ENCODE measurements at places on chromosomes 1 and 21.

DNA sequence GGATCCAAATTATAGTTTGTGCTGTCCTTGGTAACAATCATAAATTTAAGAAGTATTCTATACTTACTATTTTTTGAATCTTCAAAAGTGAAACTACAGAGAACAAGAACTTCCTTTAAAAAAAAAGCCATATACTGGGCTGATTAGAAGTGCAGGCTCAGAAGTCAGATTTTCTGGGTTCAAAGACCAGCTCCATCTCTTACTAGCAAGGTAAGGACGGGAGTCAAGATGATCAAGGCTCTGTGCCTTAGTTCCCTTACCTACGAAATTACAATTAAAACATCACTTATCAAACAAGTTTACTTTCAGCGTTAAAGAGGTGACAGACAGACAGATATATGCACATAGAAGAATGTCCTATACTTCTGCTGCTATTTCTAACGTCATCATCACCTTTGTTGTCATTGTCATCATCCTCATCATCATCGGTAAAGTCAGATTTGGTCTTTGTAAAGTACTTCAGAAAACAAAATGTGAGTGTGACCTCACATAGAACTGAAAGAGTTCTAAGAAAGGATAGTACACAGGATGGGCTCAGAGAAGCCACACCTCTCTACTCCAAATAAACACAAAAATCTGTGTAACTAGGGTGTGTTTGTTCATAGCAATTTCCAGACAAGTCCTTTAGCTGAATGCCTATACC is 178.7 kb downstream of the VAV3 start:
- no peak for DNase-seq

DNA sequence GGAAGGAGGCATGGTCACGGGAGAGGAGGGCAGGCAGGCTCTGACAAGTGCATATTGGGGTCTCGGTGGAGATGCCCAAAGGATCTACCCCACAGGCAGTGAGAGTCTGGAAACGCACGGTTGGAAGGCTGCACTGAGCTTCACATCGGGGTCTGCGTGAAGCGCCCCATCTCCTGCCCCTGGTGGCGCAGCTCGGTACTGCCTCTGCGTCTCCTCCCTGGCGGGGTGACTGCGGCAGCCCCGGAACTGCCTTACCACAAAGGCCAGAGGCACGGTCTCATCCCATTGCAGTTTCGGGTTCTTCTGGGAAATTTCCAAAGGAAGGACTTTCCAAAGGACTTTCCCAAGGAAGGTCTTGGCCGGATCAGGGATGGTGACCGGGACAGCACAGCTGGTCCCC is 69.2 kb upstream of the AJAP1 start:
- no peak for DNase-seq

DNA sequence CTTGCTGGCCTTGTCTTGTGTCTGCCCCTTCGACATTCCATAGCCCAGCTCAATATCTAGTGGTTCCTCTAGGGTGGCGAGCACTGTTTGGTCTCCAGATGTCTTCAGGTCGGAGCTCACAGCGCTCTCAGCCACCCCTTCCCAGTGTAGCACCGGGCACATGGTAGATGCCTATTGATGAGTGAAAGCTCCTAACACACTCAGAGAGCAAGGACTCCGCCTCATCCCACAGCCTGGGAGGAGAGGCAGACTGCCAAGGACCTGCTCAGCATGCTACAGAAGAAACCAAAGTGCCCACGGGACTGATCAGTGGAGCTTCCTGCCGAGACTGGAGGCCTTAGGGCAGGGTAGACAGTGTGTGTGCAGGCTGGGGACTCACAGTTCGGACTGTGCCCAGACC is 10.9 kb downstream of the PCSK9 start:
- DNase-seq = peak; percentile 47

DNA sequence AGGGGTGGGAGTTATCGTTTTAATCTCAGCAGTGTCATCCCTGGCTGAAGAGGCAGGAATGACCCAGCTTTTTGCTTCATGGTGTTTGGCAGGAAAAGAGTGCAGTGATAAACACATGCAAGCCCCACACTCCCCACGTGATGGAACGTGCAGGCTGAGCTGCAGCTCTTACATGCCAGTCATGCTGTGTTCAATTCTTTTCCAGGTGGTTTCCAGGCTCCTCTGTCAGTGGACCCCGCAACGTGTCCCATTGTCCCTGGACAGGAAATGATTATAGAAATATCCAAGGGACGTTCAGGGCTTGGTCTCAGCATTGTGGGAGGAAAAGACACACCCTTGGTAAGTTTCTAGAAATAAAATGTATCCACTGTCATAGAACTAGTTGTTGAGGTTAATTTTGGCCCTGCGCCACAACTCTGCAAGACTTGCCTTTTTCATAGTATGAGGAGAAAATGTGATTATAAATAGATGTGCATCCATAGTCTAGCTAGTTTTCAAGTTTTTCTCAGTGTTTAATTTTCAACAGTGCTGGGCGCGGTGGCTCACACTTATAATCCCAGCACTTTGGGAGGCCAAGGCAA is 110.2 kb upstream of the L1TD1 start:
- DNase-seq = no peak

- no peak for DNase-seq
These were observed 175.4 kb downstream of the ZBTB18 start for GRCh38 chr1:244226435-244226834.

GRCh38 chr1:59143133-59143487 is 153.8 kb upstream of the FGGY start:
- peak; percentile 85 for DNase-seq

- no peak for DNase-seq
These were observed 21.1 kb downstream of the ROR1 start for GRCh38 chr1:63794939-63795378.

- no peak for DNase-seq
These were observed 53.2 kb downstream of the PRKCZ start for GRCh38 chr1:2103266-2103900.

DNA sequence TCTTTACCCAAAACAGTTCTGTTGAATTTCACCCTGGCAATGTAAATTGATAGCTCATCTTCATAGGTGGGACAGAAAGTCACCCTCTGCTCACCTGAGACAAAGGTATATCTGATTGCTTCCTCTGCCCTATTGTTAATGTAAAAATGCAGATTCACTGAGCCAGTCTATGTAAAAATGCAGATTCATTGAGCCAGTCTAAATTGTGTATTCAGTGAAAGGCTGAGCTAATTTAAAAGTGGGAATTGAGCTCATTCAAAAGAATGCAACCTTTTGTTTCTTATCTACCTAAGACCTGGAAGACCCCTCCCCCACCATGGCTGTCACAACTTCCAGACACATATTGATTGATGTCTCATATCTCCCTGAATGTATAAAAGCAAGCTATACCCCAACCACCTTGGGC is 4.8 kb upstream of the MYSM1 start:
- DNase-seq = no peak

GRCh38 chr1:107549152-107549810 is 408.4 kb downstream of the NTNG1 start:
- DNase-seq = no peak

DNA sequence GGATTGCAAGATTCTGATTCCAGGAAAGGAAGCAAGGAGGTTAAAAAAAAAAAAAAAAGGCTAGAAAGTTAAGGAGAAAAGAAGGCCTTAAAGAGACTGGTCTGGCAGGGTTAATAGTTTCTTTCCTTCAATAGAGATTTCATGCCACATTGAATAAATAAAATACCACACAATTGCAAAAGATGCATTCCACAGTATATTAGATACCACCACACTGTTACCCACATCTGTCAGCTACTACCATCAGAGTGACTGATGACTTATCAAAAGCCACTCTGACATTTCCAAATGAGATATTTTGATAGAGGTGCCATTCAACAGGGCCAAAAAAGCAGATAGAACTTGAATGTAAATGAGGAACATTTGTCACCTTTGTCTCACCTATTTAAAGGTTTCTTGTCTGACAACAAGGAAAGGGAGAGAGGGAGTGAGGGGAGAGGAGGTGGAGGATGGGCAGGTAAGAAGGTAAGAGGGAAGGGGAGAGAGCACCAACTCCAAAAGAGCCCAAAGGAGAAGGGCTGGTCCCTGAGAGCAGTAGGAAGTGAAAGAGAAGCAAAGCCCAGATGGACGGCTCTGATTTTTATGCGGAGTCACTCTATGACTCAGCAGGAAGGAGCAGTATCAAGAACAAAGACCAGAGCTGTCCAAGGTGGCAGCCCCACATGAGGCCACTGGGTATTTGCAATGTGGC is 38.3 kb downstream of the LRRN2 start:
- peak; percentile 32 for DNase-seq

DNA sequence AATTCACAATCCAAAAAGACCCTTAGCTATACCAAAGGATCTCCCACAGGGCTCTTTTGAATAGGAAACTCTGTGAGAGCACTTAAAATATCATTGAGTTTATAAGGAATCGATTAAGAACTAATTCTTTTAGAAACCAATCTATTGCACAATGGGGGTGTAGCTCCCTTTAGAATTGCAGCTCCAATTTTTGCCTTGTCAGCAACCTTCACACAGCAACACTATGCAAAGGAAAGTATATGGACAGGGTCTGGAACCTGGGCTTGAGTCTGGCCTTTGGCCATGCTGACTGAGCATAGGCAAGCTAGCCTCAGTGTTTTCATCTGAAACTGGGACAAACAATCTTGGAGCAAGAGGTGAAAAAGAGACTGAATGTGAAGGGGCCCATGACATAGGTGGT is 17.2 kb upstream of the FAM78B start:
- DNase-seq = no peak

- DNase-seq = no peak
These were observed 76.7 kb downstream of the AK4 start for GRCh38 chr1:65224681-65225091.

GRCh38 chr1:85199667-85200462 is 951 bp downstream of the SYDE2 start:
- DNase-seq = no peak

GRCh38 chr1:6454856-6455751 is 10.9 kb downstream of the TNFRSF25 start:
- DNase-seq = no peak

DNA sequence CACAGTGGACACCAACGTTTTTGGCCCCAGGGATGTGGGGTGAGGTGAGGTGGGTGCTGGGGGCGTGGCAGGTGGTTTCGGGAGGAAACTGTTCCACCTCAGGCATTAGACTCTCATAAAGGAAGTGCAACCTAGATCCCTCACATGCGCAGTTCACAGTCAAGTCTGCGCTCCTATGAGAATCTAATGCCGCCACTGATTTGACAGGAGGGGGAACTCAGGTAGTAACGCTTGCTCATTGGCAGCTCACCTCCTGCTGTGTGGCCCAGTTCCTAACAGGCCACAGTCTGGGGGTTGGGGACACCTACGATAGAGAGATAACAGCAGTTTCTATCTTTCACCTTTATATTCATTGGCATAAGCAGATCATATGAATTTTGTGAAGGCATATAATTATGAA is 347.1 kb downstream of the VAV3 start:
- DNase-seq = no peak

DNA sequence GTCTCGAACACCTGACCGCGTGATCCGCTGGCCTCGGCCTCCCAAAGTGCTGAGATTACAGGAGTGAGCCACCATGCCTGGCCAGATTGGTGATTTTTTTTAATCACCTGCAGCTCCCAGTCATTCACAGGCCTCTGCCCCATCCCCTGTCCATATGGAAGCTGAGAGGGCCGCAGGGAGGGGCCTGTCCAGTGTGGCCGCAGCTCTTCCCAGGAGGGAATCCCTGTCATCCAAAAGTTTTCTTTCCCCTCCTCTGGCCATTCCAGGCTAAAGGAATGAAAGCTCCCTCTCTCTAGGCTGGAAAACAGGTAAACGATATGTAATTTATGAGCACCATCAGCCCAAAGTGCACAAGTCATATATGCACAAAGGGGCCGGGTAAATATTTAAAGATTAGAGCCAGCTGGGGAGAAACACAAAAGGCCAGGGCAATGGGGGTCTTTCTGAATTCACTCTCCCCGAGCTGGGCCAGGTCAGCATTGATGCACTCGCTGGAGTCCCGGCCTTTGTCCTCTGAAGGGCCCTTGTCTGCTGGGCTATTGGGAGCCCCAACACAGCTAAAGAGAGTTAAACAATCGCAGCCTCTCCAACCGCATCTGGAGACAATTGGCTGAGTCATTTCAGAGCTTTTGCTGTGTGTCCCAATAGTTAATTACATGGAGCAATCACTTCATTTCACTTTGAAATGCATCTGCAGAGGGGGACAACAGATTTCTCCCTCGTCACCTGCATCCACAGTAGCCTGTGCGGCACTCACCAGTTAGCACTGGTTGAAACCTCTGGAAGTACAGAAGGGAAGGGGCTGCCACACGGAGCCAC is 3.8 kb upstream of the HES3 start:
- no peak for DNase-seq

DNA sequence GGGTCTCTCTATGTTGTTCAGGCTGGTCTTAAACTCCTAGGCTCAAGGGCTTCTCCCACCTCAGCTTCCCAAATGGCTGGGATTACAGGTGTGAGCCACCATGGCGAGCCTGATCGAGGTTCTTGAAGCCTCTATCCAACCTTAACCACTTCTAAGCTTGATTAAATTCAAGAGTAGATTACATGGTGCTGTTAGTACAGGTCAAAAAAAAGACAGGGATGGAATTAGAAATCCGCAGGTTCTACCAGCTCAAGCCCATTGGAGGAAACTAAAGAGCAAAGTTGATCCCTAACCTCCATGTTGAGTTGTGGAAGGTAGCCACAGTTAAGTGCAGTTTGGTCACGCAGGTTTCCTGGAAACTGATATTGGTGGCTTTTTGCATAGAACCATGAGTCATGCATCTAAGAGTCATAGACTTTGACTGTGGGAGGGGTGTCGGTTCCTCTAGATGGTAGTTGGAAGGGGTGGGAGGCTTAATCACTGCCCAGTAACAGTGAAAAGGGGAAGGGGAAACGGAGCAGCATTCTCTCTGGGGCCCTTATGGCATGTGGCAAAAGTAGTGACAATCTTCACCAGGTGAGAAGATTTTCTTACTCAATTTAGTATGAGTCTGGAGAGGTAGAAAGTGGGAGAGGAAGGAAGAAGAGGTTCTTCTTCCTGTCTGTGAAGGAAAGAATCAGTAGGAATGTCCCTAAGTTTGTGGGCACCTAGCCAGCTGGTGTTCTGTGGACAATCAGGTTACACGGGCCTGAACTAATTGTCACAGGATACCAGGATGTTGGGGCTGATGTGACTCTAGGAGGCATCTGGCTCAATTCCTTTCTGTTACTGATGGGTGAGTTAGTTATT is 7.0 kb downstream of the CD53 start:
- no peak for DNase-seq
